Left cardiac atrium (tissue), 4 donors: ENCODE measurements at places on chromosomes 16 and 17. TPM values are rescaled to one million over a fixed set of nuclear protein-coding genes. Genes with fewer than 3 reads are reported as not detected.
A peak's percentile ranks its signal among the peaks of the same experiment; 100 is the strongest.

CRYM gene
- total RNA-seq: 124 TPM

KREMEN2 gene
- total RNA-seq: not detected

ARL17A gene
- 7.5 TPM for total RNA-seq

TERB1 gene
- total RNA-seq: not detected

SCNN1B gene
- total RNA-seq: 0.18 TPM

MMP15 gene
- 46.2 TPM for total RNA-seq

MPO gene
- 0.32 TPM for total RNA-seq

KCNJ2 gene
- total RNA-seq: 5.7 TPM

DNA sequence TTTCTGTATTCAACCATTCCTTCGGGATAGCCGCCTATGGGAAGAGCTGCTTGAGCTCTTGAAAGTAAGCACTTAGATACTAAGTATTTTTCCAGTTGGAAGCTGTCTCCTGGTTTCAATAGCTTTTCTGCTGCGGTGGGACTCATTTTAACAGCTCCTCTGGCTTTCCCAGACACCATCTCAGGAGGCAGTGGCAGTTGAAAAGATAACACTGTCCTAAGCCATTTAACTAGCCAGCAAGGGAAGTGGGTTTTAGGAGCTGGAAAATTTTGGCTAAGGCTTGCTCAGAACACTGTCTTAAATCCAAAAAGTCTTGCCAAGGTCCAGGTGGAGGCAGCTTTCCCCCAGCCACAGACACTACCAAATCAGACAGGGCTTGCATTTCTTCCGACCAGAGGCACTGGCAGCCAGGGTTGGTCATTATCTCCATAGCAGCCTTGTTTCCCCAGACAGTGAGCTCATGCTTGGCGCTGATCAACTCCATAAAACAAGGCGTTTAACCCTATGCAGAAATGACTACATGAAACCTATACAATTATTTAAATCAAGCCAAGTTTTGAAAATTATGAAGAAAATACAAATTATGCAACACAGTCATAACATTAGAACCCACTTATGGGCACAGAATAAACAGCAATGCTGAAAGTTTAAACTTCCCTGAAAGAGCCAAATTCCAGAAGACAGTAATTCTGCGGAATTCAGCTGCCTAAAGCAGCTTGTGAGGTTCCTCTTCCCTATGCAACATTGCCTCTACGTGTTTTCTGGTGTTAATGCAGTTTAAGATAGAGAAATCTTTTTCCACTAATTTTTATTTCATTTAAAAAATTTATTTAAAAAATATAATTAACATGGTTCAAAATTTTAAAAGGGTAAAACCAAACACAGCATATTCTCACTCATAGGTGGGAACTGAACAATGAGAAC, 25.0 kb downstream of the GABARAPL2 start:
- DNase-seq: peak; percentile 81

DNA sequence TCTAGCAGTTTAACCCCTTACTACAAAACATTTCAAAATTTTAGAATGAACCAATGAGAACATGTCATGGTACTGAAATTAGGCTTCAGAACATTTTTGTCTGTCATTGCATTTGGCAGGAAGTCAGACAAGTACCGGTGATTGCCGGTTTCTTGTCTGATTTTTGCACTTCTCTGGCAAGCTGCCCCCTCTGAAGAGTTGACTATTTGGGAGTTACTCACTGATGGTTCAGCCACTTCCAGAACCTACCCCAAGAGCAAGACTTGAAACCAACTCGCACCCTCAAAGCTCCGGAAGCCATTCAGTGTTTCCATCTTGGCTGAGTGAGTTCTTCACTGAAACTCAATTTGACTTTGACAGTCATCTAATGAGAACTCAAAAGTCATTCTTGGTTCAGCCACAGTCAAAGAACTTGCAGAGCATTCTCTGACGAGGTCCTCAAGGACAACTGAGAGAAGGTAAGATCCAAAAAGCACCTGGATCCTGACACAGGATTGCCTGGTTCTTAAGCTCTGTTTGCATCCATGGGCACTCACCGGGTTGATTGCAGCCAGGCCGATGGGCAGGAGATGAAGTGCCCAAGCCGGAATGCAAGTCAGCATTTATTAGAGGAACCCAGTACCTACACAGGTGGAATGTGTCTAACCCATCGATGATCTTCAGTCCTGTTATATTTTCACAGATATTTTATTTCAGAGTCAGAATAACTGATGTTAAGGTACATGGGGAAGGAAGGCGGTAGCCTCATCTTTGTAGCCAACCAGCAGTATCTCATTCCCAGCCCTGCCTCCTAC, 93.6 kb downstream of the USP22 start:
- DNase-seq: no peak

- DNase-seq: no peak
Observed at GRCh38 chr17:19449656-19450055, 38.6 kb downstream of the RNF112 start.

DNA sequence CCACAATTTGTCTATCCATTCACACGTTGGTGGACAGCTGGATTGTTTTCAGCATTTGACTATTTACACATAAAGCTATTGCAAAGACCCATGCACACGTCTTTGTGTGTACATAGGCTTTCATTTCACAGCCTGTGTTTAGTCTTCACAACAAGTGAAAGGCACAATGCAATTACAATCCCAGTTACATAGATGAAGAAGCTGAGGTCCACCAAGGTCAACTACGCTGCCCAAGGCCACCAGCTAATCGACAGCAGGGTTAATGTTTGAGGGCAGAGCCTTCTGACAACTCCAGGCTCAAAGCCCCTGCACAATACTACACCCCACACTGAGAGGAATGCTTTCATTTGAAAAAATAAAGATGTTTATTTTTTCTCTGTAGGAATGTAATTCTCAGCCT, 93.6 kb upstream of the CDH13 start:
- no peak for DNase-seq

DNA sequence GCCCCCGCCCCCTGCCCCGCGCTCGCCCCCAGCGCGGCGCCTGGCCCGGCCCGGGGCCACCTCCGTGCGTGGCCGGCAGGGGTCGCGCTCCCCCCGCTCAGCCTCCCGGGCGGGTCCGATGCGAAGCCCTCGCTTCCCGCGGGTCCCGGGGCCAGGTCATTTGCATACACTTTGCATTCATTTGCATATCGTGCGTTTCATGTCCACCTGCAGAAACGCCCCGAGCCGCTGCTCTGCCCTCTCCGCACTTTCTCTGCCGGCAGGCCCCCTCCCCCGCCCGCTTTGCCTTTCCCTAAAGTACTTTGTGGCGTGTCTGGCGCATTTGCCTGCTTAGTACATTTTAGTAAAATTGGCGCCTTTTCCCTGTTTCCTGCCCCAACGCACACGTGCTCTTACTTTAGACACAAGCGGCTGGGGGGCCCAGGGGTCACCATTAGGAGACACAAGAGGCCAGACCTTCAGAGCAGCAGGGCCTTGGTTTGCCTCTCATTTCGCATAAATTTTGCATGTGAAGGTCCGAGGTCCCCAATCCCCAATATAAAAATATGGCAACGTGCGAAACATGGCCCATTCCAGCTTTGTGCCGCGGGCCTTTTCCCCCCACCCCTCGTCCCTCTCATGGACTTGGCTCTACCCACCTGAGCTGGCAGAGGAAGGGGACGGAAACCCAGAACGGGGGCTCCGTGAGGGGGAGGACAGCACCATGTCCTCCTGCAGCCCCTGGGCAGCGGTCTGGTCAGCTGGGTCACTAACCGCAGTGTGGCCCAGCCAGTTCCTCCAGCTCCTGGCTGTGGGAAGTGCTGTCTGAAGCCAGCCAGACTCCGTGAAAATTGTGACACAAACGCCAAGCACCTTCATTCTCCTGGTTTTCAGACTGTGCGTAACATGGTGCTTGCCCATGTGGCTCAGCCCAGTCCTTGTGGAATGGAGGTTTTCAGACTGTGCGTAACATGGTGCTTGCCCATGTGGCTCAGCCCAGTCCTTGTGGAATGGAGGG, 34.8 kb downstream of the CBFA2T3 start:
- peak; percentile 61 for DNase-seq

GRCh38 chr16:24858219-24859041, 12.7 kb downstream of the SLC5A11 start:
- peak; percentile 59 for DNase-seq

GRCh38 chr17:65727832-65728231, 166.4 kb upstream of the AXIN2 start:
- DNase-seq: no peak

- DNase-seq: no peak
Observed at GRCh38 chr16:58042886-58043515, 17.4 kb downstream of the MMP15 start.

GRCh38 chr17:64345689-64346376, 44.8 kb downstream of the PECAM1 start:
- no peak for DNase-seq

DNA sequence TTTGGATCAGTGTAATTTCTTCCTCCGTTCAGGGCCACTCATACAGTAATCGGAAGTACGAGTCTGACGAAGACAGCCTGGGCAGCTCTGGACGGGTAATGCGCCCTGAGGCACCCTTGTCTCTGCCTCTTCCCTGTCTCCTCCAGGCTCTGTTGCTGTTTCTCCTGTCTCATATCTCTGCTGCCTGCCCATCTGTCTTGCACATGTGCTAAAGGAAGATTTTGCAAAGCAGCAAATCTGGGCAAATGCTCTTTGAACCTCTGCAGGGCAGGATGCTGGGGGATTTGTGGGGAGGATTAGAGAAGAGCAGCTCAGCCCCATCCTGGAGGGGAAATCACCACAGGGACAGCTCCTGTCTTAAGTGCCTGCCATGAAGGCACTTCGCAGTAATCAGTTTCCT, 32.4 kb upstream of the POLR3E start:
- DNase-seq: no peak

DNA sequence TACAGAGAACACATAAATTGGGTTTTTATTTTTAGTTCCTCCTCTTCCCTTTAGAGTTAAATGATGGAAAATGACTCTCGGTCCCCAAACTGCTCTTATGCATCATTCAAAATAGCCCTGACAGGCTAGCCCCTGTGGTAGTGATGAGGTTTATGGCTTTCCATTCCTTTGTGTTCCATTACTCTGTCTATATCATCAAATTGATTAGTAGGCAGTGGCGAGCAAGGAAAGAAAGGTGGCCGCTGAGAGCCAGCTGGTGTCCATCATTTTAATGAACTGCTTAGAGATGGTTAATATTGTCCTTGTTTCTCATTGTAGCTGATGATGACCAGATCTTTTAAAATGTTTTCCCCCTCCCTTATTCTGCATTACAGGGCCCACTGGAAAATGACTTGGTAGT, 179.5 kb downstream of the PHKB start:
- DNase-seq: no peak

DNA sequence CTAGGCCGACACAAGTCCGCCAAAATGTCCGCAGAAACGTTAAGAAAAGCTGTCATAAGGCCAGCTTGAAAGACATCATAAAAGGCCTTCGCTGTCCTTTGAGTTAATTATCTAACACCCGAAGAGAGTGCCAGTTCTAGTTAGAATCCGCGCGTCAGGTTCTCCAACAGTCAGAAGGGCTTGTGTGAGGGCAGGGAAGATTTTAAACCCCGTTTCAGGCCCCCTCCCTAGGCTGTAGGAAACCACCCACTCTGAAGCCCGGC, 729 bp upstream of the CLTC start:
- no peak for DNase-seq

- peak; percentile 68 for DNase-seq
Observed at GRCh38 chr16:30748634-30749445, 615 bp downstream of the PHKG2 start.

DNA sequence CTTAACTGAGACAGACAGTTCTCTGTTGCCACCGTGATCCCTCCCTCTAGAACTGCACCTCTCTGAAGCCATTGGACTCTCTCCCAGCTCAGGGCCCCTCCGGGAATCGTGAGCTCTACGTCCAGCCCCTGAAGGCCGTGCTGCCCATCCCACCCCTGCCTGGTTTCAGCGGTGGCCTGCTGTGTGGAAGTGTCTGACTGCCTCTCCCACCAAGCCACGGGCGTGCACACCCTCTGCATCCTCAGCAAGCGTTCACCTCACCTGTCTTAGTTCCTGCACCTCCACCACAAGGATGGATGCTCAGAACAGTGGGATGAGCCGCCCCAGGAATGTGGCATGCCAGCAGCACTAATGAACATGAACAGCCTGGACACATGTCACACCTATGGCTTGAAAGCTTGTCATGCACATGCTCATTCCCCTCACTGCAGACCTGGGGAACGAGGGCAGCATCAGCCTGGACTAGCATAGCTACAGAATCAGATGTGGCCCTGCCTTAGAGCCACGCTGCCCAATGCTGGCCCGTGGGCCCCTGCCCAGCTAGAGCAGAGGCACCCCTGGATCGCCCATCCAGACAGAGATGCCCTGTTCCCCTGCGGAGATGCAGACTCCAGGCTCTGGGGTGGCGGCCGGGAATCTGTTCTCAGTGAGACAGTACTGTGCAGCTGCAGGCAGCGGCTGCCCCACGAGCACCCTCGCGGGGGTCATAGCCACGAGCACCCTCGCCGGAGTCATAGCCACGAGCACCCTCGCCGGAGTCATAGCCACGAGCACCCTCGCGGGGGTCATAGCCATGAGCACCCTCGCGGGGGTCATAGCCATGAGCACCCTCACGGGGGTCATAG, 73.7 kb upstream of the CHMP6 start:
- DNase-seq: no peak

- no peak for DNase-seq
Observed at GRCh38 chr16:67720236-67720635, 1.1 kb upstream of the GFOD2 start.

DNA sequence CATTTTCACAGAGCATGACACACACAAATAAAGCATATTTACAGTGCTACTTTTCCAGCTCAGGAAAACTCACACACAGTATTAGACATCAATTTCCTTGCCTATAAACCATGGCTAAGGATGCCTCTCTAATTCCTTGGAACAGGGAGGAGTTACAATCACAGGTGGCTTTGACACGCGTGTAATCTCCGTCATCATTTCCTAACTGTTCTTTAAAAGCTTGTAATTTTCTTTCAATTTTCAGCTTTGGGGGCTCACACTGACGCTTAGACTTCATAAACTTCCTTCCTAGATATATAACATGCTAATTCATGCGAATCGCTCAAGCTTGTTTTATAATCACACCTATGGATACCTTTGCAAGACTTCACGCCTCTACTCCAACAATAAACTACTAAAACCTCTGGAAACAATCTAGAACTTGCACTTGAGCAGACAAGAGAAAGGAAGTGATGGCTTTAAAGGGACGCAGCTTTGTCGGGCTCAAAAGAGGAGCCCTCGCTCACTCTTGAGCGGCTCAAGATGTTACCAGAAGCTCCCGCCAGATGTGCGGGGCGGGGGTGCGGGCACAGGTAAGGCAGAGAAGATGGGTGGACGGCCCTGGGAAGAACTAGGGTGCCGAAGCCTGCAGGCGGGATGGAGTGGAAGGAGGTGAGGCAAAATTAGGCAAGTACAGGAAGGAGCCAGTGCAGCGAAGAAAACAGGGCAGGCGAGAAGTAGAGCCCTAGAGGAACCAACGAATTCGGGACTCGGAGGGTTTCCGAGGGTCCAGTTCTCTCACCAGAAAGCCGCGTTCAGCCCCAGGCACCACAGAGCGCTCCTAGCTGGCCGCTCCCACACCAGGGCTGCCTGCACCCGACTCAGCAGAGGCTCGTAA, 631 bp downstream of the RETREG3 start:
- DNase-seq: peak; percentile 27
